ENCODE measurements at places on chromosomes 7 and 10.
A peak's percentile ranks its signal among the peaks of the same experiment; 100 is the strongest.

- no peak for DNase-seq
These were observed 191.5 kb downstream of the REEP3 start for GRCh38 chr10:63712717-63713115.

DNA sequence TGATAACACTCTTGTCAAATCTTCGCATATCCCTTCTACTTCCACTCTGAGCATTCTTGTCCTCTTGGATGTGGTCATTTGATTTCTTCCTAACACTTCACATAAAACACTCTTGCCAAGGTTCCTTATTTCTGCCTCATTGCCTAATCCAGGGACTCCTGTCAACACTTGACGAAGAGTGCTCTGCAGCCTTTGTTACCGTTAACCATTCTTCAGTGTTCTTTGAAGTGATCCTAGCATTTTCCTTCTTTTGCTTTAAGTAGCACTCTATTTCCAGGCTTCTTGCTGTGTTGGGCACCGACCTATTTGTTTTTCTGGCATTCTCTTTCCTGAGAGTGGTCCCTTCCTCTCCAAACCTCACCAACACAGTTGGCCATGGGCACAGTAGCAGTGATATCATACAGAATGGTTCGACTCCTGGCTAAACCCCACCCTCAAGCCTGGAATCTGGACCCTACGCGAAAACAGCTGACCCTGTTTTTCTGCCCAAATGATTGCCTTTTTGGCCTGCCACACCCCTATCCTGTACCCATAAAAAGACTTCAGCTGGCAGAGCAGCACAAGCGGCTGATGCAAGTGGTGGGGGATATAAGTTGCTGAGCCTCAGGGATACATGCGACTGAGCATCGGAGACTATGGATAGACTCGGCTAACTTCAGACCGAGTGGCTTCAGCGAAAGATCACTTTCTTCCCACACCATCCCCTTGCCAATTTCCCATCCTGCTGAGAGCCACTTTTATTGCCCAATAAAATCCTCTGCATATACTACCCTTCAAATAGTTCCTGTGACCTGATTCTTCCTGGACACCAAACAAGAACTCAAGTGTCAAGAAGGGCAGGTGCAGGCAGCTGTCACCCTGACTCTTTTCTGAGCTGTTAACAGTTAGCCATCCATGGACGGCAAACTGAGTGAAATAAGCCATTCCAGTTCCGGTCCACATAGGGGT is 820.6 kb downstream of the CCSER2 start:
- no peak for DNase-seq

GRCh38 chr7:80918399-80918798 is 452 bp downstream of the SEMA3C start:
- peak; percentile 22 for DNase-seq

- DNase-seq: peak; percentile 88
These were observed at the start of gene NFE2L3 for GRCh38 chr7:26151953-26152781. Gene NFE2L3 (plus strand): TSS chr7:26152198. CDS start chr7:26152499, 301 bp downstream.

GRCh38 chr7:20507157-20507556 is 108.3 kb upstream of the ABCB5 start:
- DNase-seq: no peak

- peak; percentile 54 for DNase-seq
These were observed 3.1 kb downstream of the FLNC start for GRCh38 chr7:128833148-128833945.

DNA sequence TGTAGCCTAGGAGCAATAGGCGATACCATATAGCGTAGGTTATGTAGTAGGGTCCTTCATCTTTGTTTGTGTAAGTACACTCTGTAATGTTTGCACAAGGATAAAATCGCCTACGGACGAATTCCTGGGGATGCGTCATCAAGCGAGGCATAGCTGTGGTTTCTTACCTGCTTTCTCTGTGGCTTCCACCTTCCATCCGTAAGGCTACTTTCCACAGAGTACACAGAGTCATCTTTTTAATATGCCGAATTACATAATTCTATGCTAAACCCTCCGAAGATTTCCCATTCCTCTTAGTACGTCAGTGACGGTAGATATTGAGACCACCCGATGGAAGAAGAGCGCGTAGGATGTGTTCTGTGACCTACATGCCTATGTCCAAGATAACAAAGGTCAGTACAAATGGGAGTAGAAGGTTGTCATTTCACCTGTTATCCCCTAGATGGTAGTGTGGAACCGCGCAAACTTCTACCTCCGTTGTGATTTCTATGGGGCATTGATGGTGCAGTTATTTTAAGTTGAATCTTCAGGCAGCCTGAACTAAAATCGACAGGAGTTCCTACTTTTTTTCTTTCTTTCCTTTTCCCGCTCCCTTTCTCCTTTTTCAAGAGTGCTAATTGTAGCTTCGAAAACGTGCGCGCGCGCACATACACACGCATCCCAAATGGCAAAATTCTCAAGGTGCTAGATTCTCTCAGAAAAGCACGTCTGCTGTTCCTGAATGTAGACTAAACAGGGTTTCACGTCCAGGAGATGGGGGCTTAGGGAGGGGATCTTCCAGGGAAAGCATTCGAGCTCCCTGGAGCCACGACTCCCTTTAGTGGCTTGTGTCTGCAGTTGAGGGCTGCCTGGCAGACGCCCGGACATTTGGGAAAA is 111.7 kb upstream of the MBL2 start:
- DNase-seq: peak; percentile 56

- peak; percentile 9 for DNase-seq
These were observed 115.9 kb downstream of the TCERG1L start for GRCh38 chr10:131195558-131196159.

DNA sequence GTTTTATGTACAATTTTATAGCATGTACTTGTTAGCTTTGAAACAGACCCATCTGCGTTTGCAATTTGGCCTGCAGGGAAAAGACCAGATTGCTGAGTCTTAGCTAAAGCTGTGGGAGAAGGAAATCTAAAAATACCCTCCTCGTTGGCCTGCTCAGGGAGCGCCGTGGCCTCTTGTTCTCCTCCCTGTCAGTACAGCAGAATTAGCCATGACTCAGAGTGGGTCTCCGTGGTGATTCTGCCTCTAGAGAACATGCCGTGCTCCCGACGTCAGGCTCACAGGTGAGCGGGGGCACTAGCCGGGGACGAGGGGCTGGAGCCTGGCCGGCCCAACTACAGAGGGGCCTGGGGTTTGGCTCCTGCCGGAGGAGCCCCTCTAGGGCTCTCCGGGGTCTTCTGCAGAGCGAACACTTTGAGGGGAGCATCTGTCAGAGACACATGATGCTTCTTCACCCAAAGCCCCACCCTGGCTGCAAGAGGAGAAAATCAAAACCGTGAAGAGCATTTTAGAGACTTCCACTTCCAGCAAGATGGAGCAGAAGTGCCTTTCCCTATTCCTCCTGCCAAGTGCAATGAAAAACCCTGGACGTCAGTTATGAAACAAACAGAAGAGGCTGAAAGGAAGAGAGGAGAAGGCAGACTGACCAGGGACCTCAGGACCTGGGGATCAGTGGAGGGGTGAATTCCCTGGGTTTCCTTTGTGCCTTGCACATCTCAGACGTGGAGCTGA is 98.9 kb downstream of the LHPP start:
- DNase-seq: peak; percentile 86
